ENCODE measurements at places on chromosomes 3 and 15.

- DNase-seq, result no peak
These were observed 52.2 kb downstream of the DNASE1L3 start for GRCh38 chr3:58158442-58159153.

DNA sequence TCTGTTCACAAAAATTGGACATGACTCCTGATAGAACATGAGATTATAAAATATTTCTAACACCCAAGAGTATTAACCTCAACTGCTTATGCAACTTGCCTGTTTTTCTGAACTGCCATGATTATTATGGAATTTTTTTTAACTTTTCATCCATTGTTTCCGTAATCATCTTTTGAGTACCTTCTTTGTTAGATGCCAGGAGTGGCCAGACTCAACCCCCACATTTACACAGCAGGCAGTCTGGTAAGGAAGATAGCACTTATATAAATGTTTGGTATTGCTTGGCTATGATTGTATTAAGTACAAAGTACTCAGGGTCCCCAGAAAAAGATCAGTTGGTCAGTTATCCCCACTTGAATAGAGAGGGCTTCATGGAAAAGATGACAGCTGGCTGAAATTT lies 74.3 kb downstream of the CRYBG3 start:
- DNase-seq, result no peak

DNA sequence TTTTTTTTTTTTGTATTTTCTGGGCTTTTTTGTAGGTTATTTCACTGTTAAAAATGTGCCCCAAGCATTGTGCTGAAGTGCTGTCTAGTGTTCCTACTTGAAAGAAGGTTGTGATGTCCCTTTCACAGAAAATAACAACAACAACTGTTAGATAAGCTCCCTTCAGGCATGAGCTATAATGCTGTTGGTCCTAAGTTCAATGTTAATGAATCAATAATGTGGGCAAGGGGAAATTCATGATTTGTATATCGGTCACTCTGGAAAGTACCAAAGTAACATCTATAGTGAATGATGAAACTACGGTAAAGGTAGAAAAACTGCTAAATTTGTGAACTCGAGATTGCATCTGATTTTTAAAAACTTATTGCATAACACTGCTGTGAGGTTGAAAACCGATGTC lies 539.4 kb downstream of the CADM2 start:
- DNase-seq, result no peak

DNA sequence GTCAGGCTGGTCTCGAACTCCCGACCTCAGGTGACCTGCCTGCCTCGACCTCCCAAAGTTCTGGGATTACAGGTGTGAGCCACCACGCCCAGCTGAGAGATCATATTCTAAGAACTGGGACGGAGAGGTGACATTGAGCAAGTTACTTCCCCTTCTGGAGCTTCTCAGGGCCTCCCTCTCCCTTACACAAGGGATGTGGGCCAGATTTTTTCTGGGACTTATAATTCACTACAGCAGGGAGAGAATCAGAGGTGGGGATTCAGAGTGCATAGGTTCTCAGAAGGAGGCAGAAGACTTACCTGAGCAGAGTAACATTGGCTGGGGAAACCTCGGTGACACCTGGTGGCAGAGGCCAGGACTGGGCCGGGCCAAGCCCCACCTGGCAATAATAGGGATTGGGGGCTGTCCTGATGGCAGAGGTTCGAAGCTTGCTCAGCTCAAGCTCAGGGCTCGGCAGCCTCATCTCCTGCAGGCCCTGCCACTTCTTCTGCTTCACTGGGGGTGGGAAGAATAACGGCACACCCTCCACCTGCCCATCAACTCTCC lies 6.8 kb downstream of the LTK start:
- DNase-seq, result no peak

GRCh38 chr3:193585530-193585929 lies 7.5 kb upstream of the OPA1 start:
- DNase-seq, result no peak

GRCh38 chr3:45064512-45065372 lies 38.6 kb downstream of the CLEC3B start:
- DNase-seq, result peak; percentile 56

DNA sequence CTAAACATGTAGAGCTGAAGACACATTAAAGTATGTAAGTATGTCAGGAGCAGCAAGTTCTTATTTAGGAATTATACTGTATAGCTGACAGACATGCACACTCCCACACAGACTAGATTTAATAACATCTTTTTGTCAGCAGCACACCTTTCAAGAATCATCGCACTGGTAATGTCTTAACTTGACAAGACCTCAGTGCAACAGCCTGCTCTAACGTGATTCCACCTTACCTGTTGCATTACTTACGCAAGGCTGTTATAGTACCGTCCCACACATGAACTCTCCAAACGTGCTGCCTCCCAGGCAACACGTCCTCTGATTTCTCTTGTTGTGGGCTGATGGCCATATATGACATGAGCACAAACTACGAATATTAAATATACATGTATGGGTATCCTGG lies 11.9 kb downstream of the CHRM5 start:
- no peak for DNase-seq

GRCh38 chr3:126545544-126545943 lies 13.2 kb downstream of the C3orf22 start:
- no peak for DNase-seq

GRCh38 chr3:14678015-14678503 lies 3.1 kb downstream of the C3orf20 start:
- no peak for DNase-seq

GRCh38 chr3:7382293-7383010 lies 521.5 kb downstream of the GRM7 start:
- no peak for DNase-seq

GRCh38 chr3:175512700-175513099 lies 653.6 kb downstream of the NAALADL2 start:
- no peak for DNase-seq

DNA sequence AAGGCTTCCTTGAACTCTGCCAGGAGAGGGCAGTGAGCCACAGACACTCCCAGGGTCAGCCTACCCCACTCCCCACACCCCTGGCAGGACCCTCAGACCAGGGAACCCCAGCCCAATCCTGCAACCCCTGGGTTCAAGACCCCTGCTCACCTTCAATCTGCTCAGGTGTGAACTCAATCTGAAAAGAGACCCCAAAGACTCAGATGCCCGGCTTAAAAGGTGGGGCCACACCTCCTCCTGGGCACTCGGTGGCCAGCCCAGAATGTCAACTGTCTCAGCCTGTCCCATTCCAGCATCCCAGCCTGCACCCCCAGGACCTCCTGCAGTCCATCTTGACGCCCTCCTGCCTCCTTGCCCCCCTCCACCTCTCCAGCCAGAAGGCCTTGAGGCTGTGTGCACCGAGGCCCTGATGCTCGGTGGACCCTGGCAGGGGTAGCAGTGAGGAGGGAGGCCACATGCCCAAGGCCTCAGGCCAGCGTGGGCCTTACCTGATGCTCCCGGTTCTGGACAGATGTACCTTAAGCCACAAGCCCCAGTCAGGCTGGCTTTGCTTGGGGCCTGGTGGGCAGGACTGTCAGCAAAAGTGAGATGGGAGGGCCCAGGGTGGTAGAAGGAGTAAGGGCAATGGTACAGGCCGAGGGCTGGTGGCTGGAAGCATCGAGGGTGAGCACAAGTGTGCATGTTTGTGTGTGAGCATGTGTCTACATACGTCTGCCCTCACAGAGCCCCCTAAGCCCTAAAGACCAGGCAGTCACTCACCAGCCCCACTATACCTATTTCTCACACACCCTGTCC lies 2.2 kb downstream of the MYL3 start:
- DNase-seq, result no peak

GRCh38 chr15:84789762-84790161 lies 27.4 kb upstream of the ALPK3 start:
- no peak for DNase-seq

- no peak for DNase-seq
These were observed 208.7 kb upstream of the CDIN1 start for GRCh38 chr15:36370731-36371112.

- DNase-seq, result no peak
These were observed 1028.6 kb downstream of the OTOL1 start for GRCh38 chr3:162525066-162525742.

- DNase-seq, result no peak
These were observed 40.9 kb upstream of the LARS2 start for GRCh38 chr3:45347315-45348000.

GRCh38 chr15:60395276-60396011 lies 2.3 kb downstream of the ANXA2 start:
- no peak for DNase-seq

DNA sequence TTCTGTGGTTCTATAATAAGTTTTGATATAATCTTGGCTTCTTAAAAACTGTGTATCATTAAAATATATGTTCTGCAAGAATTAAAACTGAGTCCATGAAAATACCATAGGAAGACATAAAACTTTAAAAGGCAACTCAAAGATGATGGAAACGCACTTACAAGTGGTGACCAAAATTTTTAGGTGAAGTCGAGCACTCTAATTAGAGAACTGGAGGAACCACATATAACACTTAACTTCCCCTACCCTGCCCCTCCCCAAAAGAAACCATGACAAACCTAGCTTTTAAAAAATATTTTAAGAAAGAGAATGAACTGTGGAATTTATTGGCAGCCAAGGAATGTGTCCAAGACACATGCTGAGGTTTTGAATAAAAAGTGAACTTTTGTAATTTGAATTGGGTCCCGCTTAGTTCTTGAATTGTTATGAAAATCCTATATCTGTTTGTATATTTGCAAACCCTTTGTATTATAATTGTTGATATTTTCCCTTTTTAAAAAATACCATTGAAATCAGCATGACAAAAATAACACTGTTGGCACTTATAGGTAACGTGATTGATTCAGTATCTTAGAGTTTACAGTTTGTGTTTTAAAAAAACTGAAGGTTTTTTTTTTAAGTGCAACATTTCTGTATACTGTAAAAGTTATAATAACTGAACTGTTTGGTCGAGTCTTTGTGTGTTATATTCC lies 7.7 kb downstream of the NR2F2 start:
- no peak for DNase-seq

- no peak for DNase-seq
These were observed 777.6 kb downstream of the PLOD2 start for GRCh38 chr3:145383416-145383815.

- no peak for DNase-seq
These were observed 469.9 kb upstream of the CBLB start for GRCh38 chr3:106338582-106339214.

DNA sequence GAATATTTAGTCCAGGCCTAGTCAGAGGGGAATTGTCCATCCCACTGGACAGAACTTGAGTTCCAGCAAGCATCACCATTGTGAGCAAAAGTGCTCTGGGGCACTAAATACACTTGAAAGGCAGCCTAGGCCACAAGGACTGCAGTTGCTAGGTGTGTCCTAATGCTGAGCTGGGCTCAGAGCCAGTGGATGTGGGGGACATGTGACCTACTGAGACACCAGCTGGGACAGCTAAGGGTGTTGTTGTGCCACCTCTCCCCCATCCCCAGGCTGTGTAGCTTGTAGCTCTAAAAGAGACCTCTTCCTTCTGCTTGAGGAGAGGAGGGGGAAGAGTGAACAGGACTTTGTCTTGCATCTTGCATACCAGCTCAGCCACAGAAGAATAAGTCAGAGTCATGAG lies 120.9 kb downstream of the DTWD1 start:
- DNase-seq, result no peak

- DNase-seq, result no peak
These were observed 200.0 kb upstream of the UBE2E2 start for GRCh38 chr3:23002836-23003732.

DNA sequence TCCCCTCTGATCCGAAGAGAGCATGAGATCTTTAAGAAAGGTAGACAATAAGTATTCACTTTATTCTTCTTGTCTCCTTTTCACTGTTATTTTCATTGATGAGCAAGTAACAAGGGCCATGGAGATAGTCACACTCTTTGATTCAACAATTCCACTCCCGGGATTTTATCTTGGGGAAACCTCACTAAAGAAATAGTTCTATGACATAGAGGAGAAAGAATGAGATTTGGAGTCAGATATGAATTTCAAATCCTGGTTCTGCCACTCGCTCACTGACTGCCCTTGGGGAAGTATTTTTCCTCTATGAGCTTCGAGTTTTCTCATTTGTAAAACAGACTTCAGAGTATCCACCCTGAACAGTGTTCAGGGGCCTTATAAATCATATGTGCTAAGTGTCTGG lies 514.6 kb downstream of the NLGN1 start:
- DNase-seq, result no peak

GRCh38 chr3:161233557-161233956 lies 12.4 kb downstream of the NMD3 start:
- no peak for DNase-seq

DNA sequence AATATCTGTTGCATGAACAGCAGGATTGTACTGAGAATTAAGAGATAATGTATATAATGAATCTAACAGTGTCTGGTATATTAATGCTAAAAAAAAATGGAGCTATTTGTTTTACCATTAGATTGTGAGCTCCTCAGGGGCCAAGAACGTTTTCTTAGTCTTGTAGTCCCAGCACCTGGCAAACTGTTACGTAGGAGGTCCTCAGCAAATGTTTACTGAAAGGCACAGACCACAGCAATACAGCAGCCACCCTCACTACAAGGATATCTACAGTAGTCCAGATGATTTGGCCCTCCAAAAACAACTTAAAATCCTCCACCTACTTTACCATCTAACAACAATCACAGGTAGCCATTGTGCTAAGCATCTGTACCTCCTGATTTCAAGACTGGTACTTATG lies 59.7 kb downstream of the MSL2 start:
- DNase-seq, result no peak

GRCh38 chr3:41222012-41222411 lies 22.7 kb downstream of the CTNNB1 start:
- no peak for DNase-seq

- DNase-seq, result no peak
These were observed 189.1 kb downstream of the FAM43A start for GRCh38 chr3:194874783-194875182.

GRCh38 chr3:43181202-43181821 lies 75.4 kb upstream of the POMGNT2 start:
- no peak for DNase-seq

- no peak for DNase-seq
These were observed 263.8 kb downstream of the TBC1D5 start for GRCh38 chr3:17478673-17479072.

DNA sequence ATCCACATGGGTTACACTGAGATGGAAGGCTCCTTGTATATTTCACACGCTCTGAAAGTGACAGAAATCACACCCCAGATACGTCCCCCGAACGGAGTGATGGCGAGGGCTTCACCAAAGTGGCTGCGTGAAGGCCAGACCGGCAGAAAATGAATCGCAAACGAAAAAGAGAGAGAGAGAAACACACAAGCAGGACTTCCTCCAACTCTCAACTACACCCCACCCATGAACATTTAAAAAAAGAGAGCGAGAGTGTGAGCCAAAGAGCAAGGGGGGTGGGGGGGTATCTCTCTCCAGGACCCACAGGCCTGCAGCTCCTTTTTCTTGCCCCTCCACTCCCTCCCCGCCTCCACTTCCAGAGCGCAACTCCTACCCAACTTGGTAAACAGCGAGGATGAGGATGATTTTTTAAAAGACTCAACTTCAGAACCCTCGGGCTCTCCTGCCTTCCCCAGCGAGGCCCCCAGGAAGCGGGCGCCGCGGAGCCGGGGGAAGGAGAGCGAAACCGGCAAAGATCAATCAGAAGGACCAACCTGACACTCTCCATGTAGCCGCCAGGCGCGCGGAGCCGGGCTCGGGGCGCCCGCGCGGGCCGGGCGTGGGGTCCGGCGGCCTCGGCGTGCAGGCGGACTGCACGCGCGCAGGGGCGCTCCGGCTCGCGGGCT lies 519.1 kb downstream of the FOXP1 start:
- DNase-seq, result peak; percentile 42

- DNase-seq, result no peak
These were observed 774.7 kb downstream of the MECOM start for GRCh38 chr3:168888781-168889180.

GRCh38 chr3:59995563-59995962 lies 945.7 kb upstream of the CFAP20DC start:
- DNase-seq, result no peak

All from T-helper 2 cell (primary cell).